ENCODE measurements at places on chromosomes 1 and 21. TPM values are rescaled to one million over a fixed set of nuclear protein-coding genes. Genes with fewer than 3 reads are reported as not detected.

- DNase-seq = no peak
Measured at GRCh38 chr21:30707409-30707808, 11.2 kb downstream of the KRTAP21-3 start.

DNA sequence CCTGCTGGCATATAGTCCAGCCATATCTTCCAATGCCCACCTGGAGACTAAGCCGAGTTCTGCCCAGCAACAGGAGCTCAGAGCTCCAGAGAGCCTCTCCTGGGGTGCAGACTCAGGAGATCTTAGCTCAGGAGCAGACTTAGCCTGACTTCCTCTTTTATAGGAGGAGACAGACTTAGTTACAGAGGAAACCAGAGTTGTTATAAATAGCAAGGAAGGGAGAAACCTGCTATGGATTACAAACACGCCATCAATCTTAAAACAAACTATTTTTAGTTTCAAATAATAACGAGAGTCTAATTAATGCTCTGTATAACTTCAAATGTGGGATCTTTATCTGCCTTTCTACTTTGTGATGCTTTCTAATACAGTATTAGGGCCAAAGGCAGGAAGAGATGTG, 3.3 kb upstream of the KIF21B start:
- no peak for DNase-seq

GRCh38 chr1:151493042-151493441, 18.1 kb upstream of the CGN start:
- DNase-seq = no peak

DNA sequence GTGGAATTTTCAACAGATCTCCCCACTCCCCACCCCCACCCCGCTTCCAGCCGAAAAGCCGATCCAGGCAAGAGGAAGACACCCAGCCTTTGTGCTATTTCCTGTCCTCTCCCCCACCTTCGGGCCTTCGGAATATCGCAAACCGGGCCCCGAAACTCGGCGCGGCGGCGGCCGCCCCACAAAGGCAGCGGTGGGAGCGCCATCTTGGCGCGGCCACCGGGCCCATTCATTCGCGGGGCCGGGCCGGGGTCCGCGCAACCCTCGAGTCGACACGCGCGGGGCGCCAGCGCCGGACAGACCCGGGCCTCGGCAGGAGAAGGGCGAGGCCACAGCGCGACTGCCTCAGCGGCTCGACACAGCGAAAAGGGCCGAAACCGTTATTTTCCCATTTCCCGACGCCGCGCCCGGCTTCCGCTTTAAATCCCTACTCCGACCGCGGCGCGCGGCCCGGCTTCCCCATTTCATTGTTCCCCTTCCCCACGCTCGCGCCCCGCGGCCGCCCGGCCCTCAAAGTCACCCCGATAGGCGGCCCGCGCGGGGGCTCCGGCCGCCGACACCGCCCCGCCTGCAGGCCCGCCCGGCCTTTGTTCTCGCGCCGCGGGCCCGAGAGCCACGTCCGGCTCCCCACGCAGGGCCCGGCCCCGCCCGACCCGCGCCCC, 911 bp downstream of the GNB1 start:
- peak; percentile 50 for DNase-seq

DNA sequence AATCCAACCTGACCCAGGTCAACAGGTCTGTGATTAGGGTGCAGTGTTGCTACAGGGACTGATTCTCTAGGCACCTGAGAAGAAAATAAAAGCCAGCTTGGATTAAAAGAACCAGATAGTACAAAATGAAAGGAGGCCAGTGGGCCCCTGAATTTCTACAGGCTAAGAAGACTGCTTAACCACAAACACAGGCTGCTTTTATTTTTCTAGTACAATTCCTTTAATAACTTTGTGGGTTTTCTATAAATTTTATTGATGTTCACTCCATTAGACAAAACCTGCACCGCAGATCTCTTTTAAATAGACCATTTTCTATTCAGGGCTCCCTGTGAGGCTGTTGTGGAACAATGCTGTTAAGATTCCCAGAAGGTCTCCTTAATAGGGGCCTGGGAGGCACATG, 9.7 kb upstream of the PRMT2 start:
- no peak for DNase-seq

DNA sequence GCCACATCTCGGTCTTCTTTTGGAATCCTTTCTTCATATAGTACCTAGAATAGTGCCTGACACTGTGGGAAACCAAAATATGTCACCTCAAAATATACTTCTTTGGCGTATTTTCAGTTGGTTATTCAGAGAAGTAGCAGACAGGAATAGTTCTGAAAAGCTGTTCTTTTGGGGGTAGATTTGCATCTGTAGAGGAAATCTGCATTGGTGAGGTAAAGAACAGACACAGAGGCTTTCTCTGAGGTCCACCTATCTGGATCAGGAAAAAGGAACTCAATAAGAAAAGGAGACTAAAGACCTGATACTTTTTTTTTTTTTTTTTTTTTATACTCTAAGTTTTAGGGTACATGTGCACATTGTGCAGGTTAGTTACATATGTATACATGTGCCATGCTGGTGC, 23.2 kb downstream of the LEPR start:
- DNase-seq = no peak

DNA sequence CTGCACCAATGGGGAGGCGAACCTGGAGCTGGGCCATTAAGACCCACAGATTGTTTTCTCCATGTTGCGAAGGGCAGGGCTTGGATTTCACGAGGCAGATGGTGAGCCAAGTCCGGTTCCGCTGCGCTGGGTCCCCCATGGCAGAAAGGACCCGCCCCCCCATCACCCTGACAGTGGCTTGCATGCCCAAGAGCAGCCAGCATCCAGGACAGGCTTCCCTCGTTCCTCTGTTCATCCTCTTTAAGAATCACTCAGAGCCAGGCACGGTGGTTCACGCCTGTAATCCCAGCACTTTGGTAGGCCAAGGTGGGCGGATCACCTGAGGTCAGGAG, 15.8 kb upstream of the NPHP4 start:
- no peak for DNase-seq

- no peak for DNase-seq
Measured at GRCh38 chr1:87333692-87334347, 5.1 kb downstream of the LMO4 start.

DNA sequence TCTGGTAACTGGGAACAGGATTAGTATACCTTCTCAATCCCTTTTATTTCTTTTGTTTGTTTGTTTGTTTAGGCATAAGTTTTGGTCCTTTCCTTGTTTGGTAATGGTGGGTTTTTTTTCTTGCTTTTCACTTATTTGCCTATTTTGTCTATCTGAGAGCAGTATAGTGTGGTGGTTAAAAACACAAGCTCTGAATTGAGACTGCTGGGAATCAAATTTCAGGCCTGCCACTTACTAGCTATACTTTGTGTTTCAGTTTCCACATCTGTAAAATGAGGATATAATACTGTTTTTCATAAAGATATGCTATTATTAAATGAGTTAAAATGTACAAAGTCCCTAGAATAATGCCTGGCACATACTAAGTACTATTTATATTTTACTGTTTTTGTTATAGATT, 81.6 kb upstream of the IVNS1ABP start:
- DNase-seq = no peak

- no peak for DNase-seq
Measured at GRCh38 chr1:150970808-150971582, 3.6 kb downstream of the CERS2 start.

DNA sequence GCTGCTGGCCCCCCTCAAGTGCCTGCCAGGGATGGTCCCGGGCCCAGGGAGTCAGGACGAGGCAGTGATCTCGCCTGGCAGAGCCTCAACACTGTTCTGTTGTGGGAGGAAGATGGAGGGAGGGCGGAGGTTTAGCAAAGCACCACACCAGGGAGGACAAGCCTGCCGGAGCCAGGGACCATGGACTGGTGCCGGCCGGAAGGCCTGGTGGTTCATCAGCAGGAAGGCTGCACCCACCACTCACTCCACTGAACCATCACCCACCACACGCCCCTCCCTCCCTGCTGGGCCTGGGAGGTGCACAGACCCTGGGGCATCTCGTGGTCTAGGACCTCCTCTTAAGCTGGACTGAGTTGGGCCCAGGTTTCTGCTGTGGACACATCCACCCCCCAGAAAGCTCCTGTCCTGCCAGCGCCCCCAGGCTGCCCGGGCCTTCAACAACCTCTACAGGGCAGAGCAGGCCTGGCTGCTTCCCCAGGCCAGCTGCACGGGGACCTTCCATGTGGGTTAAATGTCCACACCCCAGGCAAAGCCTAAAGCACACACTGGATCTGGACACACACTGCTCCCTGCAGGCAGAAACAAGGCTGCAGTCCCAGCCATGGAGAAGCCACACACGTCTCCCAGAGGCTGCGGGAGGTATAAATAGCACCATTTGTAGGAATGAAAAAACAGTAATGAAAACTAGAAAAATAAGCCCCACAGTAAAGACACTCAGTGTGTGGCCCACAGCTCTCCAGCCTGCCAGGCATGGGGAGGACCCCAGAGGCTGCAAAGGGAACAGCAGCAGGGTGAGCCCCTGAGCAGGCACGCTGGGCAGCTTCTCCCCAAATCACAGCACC, 10.4 kb upstream of the TMEM240 start:
- DNase-seq = no peak

DNA sequence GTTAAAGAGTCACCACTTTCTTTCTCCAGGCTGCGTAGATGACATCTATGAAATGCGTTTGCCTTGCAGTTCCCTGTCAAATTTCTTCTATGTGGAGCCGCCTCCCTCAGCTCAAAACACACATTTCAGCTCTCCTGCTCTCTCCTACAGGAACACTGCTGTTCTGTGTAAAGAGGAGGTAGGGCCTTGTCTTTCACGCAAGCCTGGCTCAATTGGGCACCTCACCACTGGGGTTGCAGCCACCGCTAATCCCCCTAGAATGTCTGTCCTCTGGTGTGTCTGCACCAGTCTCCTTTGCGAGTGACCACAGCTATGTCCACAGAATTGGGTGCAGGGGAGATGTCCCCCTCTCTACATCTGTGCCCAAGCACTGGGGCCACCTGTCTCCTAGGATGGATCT, 31.8 kb upstream of the CFHR4 start:
- DNase-seq = no peak

- DNase-seq = no peak
Measured at GRCh38 chr21:35201288-35201687, 152.2 kb upstream of the RUNX1 start.

- DNase-seq = no peak
Measured at GRCh38 chr1:117235863-117236465, 25.2 kb upstream of the VTCN1 start.

- no peak for DNase-seq
Measured at GRCh38 chr1:110201157-110201825, 8.8 kb upstream of the KCNC4 start.

GRCh38 chr1:213345621-213346020, 294.6 kb downstream of the RPS6KC1 start:
- no peak for DNase-seq

DNA sequence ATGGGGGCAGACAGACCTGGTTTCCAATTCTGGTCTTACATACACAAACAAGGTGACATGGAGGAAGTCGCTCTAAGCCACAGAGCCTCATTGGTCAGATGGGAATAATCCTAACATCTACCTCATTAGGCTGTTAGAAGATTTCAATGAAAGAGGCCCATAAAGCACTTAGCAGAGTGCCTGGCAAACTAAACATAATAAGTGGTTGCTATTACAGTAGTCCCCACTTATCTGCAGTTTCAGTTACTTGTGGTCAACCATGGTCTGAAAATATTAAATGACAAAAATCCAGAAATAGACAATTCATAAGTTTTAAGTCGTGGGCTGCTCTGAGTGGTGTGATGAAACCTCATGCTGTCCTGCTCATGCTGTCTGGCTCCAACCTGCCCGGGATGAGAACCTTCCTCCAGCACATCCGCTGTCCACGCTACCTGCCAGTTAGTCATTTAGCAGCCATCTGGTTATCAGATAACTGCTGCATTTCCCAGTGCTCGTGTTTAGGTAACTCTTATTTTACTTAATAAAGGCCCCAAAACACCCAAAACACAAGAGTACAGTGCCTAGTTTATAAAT, 112.3 kb downstream of the DDX20 start:
- peak; percentile 56 for DNase-seq

- peak; percentile 24 for DNase-seq
Measured at GRCh38 chr1:32741413-32742198, 39.0 kb upstream of the SYNC start.

DNA sequence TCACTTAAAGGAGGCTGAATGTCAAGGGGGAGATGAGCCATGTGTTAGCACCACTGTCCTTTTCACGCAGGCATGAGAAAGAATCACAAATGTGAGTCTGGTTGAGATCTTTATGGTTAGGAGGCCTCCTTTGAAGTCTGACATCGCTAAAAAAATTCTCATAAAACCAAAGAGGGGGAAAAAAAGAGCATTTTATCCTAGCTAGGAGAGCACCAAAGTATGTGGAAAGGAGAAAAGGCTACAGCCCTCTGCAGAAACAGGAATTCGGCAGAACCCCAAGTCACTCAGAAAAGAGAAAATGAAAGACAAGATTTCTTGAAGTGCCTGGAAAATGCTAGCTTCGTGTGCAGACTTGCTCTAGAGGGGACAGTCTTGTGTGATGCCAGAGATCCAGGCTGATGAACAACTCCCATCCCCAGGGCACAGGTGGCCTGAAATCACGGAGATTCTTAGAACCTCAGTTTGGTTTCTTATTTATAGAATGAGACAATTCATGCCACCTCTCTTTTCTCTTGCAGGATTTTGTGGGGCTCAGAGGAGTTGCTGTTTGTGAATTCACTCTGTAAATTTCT, 61.5 kb downstream of the RUNX1 start:
- DNase-seq = no peak

DNA sequence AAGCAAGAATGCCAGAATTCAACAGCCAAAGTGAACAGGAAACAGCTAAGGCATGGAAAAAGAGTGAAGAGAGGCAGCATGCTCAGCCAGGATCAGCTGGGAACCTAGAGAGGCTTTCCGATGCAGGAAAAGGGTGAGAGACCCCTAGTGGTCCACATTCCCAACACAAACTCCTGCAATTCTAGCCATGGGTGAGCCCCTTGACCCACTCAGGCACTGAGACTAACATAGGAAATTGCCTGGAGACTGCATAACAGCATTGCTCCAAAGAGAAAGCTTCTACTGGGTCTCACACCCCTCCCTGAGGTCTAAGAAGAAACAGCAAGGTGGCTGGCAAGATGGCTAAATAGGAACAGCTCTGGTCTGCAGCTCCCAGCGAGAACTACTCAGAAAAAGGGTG, 123.2 kb downstream of the LHX8 start:
- DNase-seq = no peak

- no peak for DNase-seq
Measured at GRCh38 chr1:52723260-52723659, 3.0 kb upstream of the ZYG11B start.

DNA sequence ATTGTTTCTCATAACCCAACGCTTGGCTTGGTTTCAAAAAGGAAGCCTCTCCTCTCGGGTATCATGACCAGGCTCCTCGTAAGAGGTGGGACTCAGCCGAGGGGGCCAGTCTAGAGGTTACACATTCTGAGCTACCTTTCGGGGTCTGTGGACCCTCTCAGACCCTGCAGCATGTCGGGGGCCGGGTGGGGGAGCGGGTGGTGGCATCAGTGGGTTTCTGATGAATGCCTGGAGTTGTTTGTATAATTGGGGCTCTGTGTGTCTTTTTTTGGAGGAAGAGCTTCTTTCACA, 229.3 kb downstream of the CAMTA1 start:
- no peak for DNase-seq

GRCh38 chr1:28213315-28213714, 19.5 kb downstream of the DNAJC8 start:
- DNase-seq = no peak

Gene IL24
- total RNA-seq = not detected

Gene ATP1A2
- total RNA-seq = 118 TPM

Gene S100A12
- total RNA-seq = 1.3 TPM

Gene TINAGL1
- total RNA-seq = 4.5 TPM

Gene FLAD1
- 16.8 TPM for total RNA-seq

Gene SLC1A7
- total RNA-seq = not detected

Gene LCE6A
- not detected for total RNA-seq

Gene CSMD2
- 37.5 TPM for total RNA-seq

Gene GABRD
- total RNA-seq = 2.9 TPM

Gene SNAPIN
- 32.0 TPM for total RNA-seq

Gene GPX7
- total RNA-seq = 29.5 TPM

Measured in cerebellum (tissue), 4 donors.